ENCODE measurements at places on chromosomes 6 and 20.

DNA sequence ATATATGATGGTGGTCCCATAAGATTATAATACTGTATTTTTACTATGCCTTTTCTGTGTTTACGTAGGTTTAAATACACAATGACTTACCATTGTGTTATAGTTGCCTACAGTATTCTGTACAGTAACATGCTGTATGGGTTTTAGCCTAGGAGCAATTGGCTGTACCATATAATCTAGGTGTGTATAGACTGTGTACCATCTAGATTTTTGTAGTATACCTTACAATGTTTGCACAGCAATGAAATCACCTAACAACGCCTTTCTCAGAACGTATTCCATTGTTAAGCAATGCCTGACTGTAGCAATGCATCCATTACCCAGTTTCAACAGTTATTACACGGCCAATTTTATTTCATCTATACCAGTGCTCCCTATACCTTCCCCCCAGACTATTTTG, 10.7 kb downstream of the MACROD2 start:
- DNase-seq: no peak

DNA sequence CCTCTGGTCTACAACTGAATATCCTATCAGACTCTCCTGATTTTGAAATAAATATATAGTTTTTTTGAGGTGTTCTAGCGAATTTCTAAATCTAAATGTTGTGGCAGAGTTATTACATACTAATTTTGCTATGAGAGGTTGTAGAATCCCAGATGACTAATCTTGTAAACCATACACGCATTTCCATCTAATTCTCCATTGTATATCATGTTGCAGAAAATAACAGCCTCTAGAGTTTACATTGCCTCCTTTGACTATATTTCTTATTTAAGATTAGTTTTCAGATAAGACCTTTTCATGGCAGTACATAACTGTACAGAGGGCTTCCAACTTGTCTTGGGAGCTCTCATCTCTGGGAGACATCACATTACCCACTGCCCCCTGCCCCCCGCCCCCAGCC, 22.9 kb downstream of the PTPN1 start:
- no peak for DNase-seq

DNA sequence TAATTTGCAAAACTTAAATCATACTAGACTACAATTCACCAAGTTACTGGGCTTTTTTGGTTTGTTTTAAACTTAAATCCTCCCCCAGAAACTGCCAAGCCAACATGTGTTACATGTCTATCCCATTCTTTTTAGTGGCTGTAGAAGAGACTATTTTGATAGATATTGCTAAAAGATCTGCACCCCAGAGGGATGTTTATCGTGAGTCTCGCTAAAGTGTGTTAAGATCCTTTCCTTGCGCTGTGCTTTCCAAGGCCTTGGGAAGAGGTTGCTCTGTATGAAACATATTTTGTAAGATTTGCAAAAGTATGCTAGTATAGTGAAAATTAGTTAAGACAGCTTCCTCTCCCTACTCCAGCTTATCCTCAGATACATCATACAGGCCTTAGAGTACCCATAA, 63.0 kb downstream of the GPX5 start:
- no peak for DNase-seq

DNA sequence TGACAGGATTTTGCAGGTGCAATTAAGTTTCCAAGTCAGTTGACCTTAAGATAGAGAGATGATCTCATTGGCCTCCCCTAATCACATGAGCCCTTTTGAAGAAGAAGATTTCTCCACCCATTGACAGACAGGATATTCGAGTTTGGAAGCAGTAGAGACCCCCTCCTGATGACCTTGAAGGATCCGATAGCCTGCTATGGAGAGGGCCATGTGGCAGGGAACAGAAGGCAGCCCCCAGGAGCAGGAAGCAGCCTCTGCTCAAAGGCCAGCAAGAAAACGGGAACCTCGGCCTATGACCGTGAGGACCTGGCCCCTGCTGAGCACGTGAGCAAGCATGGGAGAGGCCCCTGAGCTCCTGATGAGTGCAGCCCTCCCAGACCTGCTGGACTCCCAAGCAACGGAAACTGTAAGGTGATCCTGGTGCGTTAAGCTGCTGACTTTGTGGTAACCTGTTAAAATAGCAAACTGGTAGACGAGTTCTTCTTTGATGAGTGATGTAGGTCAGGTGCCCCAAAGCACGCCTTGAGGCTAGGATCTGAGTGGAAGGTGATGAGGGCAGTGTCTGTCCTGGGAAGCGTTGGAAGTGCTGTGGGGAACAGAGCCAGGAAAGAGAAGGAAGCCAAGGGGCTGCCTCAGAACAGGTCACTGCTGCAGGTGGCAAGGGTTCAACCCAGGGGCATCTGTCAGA, 18.5 kb upstream of the TUBB2A start:
- DNase-seq: no peak

- DNase-seq: no peak
Observed at GRCh38 chr20:21004386-21005076, 101.6 kb downstream of the LINC00237 start.

DNA sequence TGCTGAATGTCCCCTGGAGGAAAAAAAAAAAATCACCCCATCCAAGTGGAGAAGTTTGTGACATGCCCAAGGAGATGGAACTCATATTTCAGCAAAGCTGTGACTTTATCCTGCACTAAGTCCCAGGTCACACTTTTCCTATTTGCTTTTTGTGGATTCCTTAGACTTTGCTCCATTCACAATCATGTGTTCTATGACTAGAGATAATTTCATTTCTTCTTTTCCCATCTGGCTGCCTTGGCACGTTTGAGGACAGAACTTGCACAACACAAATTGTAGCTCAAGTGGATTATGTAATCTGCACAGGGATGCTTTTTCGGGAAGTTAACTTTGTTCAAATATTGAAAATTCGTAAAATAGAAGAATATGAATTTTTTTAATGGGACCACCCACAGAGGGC, 100.7 kb upstream of the PTPN1 start:
- DNase-seq: no peak

DNA sequence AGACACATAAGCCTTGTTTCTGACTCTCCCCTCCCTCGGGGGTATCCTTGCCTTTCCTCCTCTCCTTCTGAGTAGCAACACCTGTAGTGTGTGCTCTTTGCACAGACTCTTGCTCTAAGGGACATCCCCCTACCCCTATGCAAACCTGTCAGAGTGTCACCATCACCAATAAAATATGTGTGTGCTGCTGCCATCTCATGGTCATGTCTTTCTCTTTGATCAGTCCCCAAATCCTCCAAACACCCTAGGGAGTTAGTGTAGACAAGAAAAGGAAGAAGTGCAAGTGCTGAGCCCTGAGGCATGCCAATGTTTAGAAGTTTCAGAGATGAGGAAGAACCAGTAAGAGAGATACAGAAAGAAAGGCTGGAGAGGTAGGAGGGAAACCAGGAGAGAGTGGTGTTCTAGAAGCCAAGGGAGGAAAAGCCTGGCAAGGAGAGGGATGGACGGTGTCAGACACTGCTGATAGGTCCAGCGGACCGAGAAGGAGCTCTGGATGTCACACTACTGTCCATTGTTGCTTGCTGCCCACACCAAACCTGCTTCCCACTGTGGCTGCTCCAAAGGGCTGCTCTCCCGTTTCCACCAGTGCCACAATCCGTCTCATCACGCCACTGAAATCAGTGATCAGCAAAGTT, 16.4 kb downstream of the TRMT6 start:
- DNase-seq: no peak

DNA sequence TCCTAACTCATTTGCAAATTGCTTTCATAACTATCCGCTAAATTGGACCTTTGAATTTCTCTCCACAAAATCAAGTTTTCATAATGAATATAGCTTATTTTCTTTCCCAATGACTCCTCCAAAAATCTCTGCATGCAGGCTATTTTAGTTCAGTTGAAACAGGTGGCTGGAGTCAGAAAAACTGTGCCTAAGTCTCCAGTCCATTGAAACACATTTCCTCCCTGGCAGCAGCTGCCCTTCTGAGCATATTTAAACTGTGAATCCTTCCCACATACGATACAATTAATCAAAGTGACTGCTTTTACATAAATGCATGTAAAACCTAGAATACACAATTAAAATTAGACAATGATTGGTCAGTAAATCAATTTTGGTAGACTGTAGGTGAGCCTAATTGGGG, 344.6 kb upstream of the MARCKS start:
- DNase-seq: no peak

- DNase-seq: no peak
Observed at GRCh38 chr20:49267327-49267726, 10.5 kb downstream of the ZNFX1 start.

GRCh38 chr20:38725148-38725901, 1.0 kb downstream of the SLC32A1 start:
- DNase-seq: no peak

GRCh38 chr6:125503181-125503580, 201.4 kb upstream of the HDDC2 start:
- DNase-seq: no peak

DNA sequence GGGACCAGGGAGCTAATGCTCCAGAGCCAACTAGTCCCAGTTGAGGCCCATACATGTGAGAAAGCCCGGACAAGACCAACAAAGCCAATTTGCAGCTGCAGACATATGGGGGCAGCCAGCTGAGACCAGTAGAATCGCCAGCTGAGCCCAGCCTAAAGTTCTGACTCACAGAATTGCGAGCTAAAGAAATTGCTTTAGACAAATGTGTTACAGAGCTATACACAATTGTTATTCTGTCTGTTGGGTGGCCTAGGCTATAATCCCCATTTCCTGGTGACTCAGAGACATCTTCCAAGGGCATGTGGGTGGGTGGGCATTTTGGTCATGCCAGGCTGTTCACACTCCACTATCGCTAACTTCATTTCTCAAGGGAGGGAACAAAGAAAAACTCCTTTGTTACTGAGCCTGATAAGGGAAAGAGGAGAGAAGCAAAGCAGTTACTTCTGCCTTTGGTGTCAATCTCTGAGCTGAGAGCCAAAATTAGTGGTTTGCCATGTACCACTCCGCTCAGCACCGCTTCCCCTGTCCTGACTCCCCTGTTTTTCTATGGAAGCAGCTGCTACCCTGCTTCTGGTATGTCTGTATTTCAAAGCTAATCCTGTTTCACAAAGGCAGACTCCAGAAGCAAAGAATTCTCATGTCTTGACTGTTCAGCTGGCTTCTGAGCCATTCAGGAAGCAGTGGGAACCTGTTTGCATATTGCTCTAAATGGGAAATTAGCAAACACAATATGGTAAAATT, 26.1 kb downstream of the SCP2D1 start:
- DNase-seq: no peak

- DNase-seq: no peak
Observed at GRCh38 chr6:93087606-93088005, 331.8 kb downstream of the EPHA7 start.

GRCh38 chr6:35065870-35066269, 75.3 kb downstream of the TCP11 start:
- no peak for DNase-seq
